CD4-positive, alpha-beta T cell treated with Interleukin-12 subunit alpha and Interleukin-12 subunit beta, for 1 hour (primary cell): ENCODE measurements at places on chromosomes 4 and X.
A peak's percentile ranks its signal among the peaks of the same experiment; 100 is the strongest.

DNA sequence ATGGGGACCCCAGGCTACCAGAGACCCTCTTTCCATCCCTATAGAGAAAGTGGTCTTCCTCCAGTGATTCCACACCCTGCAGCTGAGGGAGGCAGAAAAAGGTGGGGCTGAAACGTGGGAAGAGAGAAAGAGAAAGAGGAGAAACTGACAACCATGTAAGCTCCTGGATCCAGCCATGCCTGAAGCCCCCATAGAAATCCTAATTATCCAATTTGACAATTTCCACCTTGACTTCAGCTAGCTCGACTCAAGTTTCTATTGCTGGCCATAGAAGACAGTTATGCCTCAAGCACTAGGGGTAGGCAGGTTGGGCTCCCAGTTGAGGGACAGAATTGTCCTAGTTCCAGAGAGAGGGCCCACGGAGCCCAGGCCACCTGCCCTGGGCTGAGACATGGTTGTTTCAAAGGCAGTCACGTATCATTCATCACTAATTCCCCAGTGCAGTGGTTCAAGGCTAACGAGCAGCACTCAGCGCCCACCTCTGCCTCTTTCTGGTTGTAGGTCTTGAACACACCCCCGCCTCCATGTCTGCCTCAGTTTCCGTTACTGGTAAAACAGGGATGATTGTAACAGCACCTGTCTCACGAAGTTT, 39.8 kb upstream of the ASMTL start:
- DNase-seq: no peak

DNA sequence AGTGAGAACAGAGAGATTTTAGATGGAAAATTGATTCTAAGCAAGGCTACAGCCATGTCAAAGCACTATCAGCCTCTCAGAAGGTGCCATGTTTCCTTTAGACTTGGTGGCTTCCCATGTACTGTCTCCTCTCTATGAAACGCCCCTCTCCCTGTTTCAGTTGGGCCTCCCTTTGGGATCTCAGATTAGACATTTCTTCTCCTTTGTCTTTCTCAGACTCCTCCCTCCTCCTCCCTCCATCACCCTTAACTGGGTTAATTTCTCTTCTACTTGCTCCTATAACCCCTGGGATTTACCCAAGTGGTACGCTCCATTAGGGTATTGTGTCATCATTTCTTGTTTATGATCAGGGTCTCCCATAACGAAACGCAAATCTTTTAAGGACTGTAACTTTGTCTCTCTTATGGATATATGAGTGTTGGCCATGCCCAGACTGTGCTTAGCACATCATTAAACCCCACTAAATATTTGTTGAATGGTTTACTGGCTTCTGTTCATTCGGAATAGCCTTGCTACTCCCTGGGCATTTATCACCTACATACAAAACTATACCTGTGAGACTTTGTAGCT, 106.8 kb downstream of the FAM9B start:
- no peak for DNase-seq

- no peak for DNase-seq
These were observed 17.9 kb downstream of the SLC30A9 start for GRCh38 chr4:42008011-42008786.

- no peak for DNase-seq
These were observed 4.3 kb downstream of the AMTN start for GRCh38 chr4:70522626-70523025.

GRCh38 chr4:63430105-63430504, 979.1 kb downstream of the TECRL start:
- DNase-seq: no peak

DNA sequence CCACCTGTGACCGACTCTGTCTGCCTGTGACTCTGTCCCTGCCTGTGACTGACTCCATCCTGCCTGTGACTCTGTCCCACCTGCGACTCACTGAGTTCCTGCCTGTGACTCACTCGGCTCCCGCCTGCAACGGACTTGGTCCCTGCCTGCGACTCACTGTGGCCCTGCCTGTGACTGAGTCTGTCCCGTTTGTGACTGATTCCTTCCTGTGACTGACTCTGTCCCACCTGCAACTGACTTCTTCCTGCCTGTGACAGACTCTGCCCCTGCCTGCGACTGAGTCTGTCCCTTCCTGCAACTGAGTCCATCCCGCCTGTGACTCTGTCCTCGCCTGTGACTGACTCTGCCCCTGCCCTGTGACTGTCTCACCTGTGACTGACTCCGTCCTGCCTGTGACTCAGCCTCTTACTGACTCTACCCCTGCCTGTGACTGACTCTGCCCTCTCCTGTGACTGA, 9.6 kb upstream of the UVSSA start:
- DNase-seq: no peak

DNA sequence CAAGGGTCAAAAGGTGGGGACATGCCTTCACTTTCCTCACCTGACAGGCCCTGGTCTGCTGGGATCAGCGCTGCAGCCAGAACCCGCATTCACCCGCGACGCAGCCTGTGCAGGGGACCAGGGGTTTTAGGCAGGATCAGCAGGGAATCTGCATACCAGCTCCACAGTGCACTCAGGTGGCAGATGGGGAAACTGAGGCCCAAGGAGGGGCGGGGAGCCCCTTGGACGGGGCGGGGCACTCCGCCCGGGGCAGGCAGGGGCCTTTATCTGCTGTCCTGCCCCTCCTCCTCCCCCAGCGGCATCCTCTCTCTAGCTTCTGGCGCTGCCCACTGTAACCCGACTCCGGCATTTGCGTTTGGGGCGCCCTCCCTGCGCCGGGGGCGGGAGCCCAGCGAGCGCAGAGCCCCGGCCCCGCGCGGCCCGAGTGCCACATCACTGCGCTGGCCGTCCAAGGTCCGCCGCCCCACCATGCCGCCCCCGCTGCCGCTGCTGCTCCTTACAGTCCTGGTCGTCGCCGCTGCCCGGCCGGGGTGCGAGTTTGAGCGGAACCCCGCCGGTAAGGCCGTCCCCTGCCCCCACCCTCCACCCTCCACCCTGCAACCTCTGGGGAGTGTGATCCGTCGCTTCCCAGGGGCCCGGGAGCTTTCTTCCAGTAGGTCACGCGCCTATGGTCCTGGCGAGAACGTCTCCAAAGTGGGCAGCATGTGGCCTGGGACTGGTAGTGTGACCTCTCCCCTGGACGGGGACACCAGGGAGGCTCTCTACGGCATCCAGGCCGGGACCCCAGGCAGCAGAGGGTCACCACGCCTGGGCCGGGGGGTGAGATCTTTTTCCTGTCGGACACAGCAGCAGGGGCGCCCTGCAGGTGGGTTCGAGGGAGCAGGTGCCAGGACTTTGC, at the start of gene CPZ:
Gene CPZ, plus strand, starts transcription at position 400 of the 898 bp plus-strand sequence. Its CDS starts 69 bp downstream, at position 469.
- no peak for DNase-seq

DNA sequence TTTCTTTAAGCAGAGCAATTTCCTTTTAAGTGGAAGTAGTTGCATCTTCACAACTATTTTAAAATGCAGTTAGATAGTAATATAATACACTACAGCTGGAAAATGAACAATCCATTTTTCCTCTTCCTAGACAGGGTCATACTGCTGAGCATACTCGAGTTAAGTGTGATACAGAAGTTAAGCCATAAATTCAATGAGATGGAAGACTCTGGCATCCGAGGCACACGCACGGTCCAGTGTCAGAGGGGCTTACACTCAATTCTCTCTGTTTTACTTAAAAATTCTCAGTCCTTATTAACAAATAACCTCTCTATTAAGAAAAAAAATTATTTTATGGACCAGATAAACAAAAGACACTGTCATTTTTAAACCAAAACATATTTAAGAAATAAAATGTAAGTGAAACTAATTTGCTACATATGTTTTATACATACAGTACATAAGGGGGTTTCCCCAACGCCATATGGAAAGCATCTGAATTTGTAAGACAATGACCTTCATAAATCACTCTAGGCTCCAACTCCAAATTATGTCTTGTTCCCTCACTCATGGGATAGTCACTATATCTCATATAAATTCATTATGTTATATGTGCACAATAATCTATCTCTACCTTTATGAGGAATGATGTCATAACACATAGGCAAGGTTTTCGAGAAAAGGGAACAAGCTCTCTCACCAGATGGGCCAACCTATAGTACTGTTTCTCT, 315.3 kb downstream of the PAPSS1 start:
- no peak for DNase-seq

- no peak for DNase-seq
These were observed 15.3 kb downstream of the TCEAL1 start for GRCh38 chrX:103644125-103644524.

DNA sequence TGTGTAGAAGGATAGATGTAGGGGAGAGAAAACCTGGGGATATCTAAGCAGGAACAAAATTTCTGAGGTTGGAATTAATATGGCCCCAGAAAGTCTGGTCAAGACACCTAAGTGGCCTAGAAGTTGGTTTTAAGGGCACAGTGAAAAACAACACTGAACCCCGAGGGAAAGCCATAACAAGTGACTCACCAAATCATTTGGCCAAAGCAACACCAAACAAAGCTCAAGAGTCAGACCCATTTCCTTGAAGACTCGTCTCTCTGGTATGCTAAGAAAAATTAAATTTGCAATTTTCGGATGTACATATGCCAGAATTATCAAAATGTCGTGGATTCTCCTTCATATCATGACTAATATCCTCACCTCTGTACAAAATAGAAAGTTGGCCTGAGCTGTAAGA, 162.9 kb downstream of the SMIM20 start:
- no peak for DNase-seq

DNA sequence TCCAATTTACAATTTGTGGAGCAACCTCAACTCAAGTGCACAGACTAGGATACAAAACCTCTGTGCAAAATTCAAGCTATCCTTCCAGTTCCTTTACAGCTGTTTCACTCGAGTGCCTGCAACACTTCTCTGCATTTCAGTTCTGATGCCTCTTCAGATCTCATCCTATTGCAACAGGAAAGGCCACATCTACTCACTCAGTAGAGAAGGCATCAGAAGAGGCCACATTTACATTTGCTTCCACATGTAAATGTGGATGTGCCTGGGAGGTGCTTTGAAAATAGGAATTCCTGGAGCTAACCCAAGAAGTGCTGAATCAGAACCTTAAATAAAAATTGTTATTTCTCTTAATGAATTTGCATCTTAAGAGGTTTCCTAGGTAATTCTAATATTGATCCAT, 45.8 kb upstream of the SERTM2 start:
- no peak for DNase-seq

- no peak for DNase-seq
These were observed 71.5 kb upstream of the MXD4 start for GRCh38 chr4:2333356-2333841.

DNA sequence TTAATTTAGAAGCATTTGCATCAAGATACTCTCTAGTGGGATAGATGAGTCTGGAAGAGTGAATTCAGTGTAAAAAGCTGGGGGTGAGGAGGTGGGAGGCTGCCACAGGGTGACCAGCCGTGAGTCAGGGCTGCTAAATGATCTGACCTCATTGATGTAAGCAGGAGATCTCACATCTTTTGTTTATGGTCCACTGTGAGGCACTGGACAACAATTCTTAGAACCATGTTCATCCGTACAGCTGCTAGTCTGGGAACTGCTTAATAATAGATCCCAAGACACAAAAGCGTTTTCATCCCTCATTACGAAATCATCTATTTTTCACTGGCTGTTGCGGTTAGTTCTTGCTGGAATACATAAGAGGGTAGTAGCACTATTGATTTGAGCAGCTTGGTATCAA, 14.1 kb downstream of the KLF3 start:
- no peak for DNase-seq

- no peak for DNase-seq
These were observed 153.3 kb downstream of the MID1IP1 start for GRCh38 chrX:38954520-38954919.

DNA sequence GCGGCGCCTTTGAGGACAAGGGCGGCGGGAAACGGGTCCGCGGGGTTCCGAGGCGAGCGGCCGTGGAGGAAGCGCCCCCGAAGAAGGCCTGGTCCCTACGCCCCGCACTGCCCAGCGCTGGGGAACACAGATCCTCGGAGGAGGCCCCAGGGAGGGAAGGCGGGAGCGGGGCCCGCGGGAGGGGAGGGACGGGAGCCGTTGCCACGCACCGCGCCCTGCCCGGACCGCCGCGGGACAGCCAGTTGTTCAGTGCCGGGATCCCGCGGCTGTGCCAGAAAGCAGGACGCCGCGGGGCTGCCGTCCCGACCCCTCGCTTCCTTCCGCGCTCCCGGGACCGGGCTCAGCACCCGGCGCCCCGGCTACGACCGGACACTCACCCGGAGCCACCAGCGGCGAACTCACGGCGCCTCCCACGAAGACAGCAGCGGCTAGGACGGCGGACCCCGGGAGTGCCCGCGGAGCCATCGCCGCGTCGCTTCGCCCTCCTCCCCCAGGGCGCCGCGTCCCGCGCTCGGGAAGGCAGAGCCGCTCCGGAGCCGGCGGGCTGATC, 278 bp downstream of the RELL1 start:
- DNase-seq: no peak

GRCh38 chr4:110020646-110021443, 108.2 kb downstream of the EGF start:
- no peak for DNase-seq

- peak; percentile 21 for DNase-seq
These were observed 37.4 kb upstream of the SLC10A4 start for GRCh38 chr4:48445704-48446103.
